ENCODE measurements at places on chromosomes 7 and 10. TPM values are rescaled to one million over a fixed set of nuclear protein-coding genes. Genes with fewer than 3 reads are reported as not detected.

WDFY4 gene
- 0.67 TPM for total RNA-seq

DMBT1 gene
- total RNA-seq, result 1.1 TPM

GPR15LG gene
- not detected for total RNA-seq

STK31 gene
- 0.02 TPM for total RNA-seq

DDIT4 gene
- 16.1 TPM for total RNA-seq

Data from HT1080 (cell line).